WTC11 (cell line): ENCODE measurements at places on chromosomes 3 and 15. TPM values are rescaled to one million over a fixed set of nuclear protein-coding genes. Genes with fewer than 3 reads are reported as not detected.

GRCh38 chr3:132134611-132135010 is 99.8 kb upstream of the CPNE4 start:
- H3K36me3 ChIP-seq: no peaks in the 10 kb centered on the region
- no peak overlapping the region for H3K4me3 ChIP-seq
- no peak for DNase-seq

DNA sequence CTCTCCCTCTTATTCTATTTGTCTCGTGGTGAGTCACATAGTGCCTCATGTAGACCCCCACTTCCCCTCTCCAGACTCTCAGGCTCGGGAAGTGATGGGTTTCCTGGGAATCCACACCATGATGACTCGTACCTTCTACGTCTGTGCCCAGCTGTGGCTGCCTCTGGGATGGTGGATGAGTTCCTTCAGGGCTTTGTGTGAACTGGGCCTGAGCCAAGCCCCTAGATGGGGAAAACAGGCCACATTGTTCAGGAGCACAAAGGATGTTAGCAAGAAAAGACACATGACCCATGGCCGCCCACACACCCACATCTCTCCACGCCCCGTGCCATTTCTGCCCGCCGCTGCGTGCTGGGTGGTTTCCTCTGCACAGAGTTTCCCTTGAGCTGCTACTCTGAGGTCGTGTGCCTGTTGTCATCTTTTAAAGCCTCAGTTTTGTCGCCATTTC is 10.5 kb downstream of the ISG20 start:
- peak overlapping the region; percentile 2 for H3K27ac ChIP-seq
- H3K36me3 ChIP-seq: no peaks in the 10 kb centered on the region
- no peak overlapping the region for H3K4me3 ChIP-seq
- H3K4me1 ChIP-seq: peaks cover 18% of the 10 kb centered on the region
- DNase-seq: no peak
- H3K27me3 ChIP-seq: no peaks in the 10 kb centered on the region

- DNase-seq: no peak
- H3K27me3 ChIP-seq: no peaks in the 10 kb centered on the region
- no peaks in the 10 kb centered on the region for H3K36me3 ChIP-seq
- no peak overlapping the region for H3K27ac ChIP-seq
- H3K4me3 ChIP-seq: no peak overlapping the region
- peaks cover 1% of the 10 kb centered on the region; the same call in 1 of the 2 replicates for H3K4me1 ChIP-seq
These were observed 7.3 kb upstream of the MINDY4B start for GRCh38 chr3:150912501-150912900.

GRCh38 chr3:132399054-132399929 is 18.0 kb upstream of the DNAJC13 start:
- DNase-seq: peak; percentile 44
- H3K27ac ChIP-seq: no peak overlapping the region
- H3K4me1 ChIP-seq: peaks cover 16% of the 10 kb centered on the region
- no peak overlapping the region for H3K4me3 ChIP-seq
- peaks cover 4% of the 10 kb centered on the region for H3K36me3 ChIP-seq

DNA sequence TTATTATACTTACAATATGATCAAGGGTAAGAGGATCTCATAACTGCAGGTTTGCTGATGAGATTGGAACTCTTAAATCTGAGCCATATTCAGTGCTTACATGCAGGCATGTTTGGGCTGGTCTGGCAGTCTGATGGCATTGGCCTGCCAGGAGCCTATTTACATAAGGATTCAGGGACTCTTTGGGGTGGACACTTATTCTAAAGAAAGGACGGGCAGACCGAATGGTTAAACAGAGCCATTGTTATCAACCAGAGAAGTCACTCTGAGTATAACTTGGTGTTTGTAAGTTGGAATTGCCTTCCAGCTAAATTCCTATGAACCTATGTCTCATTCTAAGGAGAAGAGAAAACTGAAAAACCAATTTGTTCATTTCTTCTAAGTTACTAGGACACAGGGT is 932.8 kb downstream of the IGSF11 start:
- no peak for DNase-seq
- no peak overlapping the region for H3K4me3 ChIP-seq
- H3K27ac ChIP-seq: no peak overlapping the region
- H3K36me3 ChIP-seq: no peaks in the 10 kb centered on the region
- H3K27me3 ChIP-seq: no peaks in the 10 kb centered on the region

- H3K27me3 ChIP-seq: no peaks in the 10 kb centered on the region
- no peaks in the 10 kb centered on the region for H3K36me3 ChIP-seq
- H3K4me3 ChIP-seq: no peak overlapping the region
- no peak for DNase-seq
- H3K27ac ChIP-seq: no peak overlapping the region
- no peaks in the 10 kb centered on the region for H3K4me1 ChIP-seq
These were observed 120.7 kb downstream of the NSUN3 start for GRCh38 chr3:94183551-94183950.

DNA sequence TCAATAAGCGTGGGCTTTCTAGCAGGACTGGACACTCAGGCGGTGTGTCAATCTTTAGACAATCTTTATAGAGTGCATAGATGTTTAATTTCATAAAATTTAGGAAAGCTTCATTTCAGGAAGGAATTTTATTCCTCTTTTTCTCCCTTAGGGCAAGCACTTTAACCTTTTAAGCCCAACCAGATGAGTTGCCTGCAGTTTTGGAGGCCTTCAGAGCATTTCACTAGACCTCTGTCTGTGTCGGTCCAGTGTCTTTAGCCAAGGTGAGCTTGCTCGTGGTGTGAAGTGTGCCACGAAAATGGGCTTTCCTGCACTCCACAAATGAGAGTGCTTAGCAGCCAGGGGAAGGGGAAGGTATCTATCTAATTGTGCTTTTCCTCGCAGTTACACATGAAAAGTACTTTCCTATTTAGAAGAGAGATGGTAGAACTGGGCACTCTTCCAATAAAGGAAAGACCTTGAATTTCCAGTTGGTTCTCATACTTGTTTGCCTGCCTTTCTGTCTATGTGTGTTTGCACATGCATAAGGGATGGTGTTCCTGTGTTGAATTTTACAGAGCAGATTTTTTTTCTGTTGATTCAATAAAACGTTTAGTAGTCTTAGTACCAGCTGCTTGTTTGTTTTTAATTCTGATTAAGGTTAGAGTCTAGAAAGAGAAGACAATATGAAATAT is 53.6 kb downstream of the FEZF2 start:
- H3K4me3 ChIP-seq: peak overlapping the region; percentile 96
- peaks cover 9% of the 10 kb centered on the region for H3K4me1 ChIP-seq
- H3K27me3 ChIP-seq: peaks cover 14% of the 10 kb centered on the region
- H3K36me3 ChIP-seq: peaks cover 2% of the 10 kb centered on the region; the same call in 1 of the 2 replicates
- no peak for DNase-seq

DNA sequence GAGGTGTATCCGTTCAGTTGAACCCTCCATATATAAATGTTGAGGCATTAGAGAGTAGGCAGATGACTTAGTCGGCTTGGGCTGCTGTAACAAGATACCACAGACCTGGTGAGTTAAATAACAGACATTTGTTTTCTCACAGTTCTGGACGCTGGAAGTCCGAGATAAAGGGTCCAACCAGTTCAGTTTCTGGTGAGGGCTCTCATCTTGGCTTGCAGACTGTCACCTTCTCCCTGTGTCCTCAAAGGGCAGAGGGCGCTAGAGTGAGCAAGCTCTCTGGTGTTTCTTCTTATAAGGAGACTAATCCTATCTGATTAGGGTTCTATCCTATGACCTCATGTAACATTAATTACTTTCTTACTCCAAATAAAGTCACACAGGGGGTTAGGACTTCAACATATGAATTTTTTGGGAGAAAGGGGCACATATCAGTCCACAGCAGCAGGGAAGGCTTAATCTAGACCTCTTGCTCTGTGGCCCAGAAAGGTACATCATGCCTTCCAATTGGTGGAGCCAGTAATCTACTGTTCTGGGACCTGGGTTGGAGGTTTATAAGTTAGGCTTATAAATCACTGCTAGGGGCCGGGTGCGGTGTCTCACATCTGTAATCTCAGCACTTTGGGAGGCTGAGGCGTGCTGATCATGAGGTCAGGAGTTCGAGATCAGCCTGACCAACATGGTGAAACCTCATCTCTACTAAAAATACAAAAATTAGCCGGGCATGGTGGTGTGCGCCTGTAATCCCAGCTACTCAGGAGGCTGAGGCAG is 26.3 kb upstream of the SLC28A2 start:
- no peaks in the 10 kb centered on the region for H3K4me1 ChIP-seq
- no peaks in the 10 kb centered on the region for H3K36me3 ChIP-seq
- H3K4me3 ChIP-seq: no peak overlapping the region
- peaks cover 5% of the 10 kb centered on the region; the same call in 1 of the 2 replicates for H3K27me3 ChIP-seq
- no peak overlapping the region for H3K27ac ChIP-seq

DNA sequence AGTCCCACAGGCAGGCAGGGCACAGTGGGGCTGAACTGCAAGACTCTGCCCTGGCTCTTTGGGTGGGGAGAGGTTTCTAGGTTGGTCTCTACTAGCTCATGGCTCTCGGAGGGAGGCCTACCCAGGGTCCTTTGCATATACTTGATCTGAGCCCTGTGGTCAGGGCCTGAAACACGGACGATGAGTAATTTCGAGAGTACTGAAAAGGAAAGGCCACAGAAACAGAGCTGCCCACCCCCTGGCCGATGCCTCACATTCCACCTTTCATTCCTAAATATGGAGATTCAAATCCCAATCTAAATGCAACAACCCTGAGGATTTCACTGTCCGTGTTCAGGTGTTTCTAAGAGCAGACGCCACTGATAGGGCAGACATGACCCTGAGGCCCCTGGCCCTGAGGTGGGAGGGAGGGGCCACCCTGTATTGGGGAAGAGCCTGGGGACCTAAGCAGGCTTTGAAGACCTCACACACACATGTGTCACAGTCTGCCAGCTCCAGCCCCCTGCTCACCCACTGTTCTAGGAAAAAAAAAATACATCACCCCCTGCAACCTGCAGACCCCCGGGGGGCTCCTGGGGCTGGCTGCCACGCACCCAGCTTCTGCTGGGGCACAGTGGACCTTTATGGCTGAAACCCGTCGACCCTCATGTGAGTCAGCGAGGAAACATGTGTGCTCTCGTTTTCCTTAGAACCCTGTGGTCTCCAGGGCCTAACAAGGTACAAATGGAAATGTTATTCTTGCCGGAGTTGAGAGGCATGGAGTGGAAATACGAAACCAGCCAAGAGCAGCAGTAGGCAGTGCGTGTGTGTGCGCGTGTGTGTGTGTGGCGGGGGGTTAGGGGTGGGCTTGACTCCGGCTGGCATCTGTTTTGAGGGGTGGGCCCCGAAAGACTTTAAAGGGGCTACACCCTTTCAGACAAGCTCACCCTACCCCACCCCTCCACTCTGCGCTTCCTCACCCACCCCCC is 112.7 kb downstream of the CHSY1 start:
- no peaks in the 10 kb centered on the region; the same call in 1 of the 2 replicates for H3K27me3 ChIP-seq
- H3K36me3 ChIP-seq: peaks cover 6% of the 10 kb centered on the region; the same call in 1 of the 2 replicates
- DNase-seq: no peak
- no peak overlapping the region for H3K27ac ChIP-seq
- peaks cover 13% of the 10 kb centered on the region for H3K4me1 ChIP-seq

DNA sequence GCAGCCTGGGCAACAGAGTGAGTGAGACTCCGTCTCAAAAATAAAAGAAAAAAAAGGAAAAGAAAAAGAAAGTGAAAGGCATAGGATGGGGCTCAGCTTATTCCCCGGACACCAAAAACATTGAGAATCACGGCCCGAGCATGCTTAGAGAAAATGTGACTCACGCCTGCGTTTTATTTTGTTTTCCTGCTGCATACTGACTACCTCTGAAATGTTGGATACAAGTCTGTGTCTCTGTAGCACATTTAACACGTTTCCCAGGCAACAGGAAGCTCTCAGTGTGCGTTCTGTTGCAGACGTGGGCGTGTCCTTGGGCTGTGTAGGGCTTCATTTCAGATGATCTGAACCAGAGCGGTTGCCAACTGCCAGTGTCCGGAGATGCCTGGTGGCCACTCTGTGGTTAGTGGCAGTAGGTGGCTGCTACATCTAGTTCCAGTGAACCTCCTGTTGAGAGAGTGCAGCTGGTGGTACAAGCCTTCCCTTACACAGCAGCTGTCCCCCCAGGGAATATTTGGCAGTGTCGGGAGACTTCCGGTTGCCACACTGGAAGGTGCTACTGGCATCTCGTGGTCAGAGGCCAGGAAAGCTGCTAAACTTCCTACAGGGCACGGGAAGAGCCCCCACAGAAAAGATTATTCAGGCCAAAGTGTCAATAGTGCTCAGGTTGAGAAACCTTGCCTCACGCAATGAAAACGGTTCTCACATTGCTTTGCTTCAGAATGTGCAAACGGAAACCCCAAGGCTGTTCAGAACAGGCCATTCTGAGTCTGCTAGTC is 3.0 kb downstream of the SLC51A start:
- DNase-seq: no peak
- H3K27ac ChIP-seq: peak overlapping the region; percentile 60; the same call in 1 of the 2 replicates
- no peak overlapping the region for H3K4me3 ChIP-seq

DNA sequence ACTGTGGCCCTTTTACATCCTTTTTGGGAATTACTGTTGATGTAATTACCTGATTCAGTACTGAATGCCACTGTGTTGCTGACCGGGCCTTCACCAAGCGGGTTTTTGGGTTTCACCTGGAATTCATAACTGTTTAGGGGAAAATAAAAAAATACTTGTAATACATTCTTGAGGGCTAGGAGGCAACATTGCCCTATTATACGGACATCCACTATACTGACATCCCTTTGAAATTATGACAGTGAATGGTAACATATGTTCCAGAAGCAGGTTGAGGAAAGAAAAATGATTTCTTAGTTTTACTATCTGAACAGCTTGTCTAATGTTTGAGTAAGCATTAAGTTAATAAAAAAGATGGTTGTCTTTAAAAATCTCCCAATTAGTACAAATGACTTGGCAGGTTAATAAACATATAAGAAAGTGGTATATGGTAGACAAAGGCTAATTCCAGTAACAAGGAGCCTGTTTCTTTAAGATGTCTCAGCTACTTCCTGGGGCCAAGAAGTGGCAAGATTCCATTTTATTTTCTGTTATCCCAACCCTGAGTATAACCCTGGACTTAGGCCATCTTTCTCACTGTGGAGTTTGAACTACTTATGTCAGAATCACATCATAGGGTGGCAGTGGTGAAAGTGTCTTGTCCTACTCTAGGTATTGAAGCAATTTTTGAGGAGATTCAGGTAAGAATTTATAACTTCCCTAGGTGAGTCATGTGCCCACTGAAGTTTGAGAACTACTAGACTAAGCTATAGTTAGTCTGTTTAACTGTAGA is 45.5 kb downstream of the TFG start:
- peaks cover 10% of the 10 kb centered on the region for H3K36me3 ChIP-seq
- H3K27me3 ChIP-seq: no peaks in the 10 kb centered on the region
- H3K4me3 ChIP-seq: no peak overlapping the region
- H3K27ac ChIP-seq: peak overlapping the region; percentile 26
- DNase-seq: no peak

DNA sequence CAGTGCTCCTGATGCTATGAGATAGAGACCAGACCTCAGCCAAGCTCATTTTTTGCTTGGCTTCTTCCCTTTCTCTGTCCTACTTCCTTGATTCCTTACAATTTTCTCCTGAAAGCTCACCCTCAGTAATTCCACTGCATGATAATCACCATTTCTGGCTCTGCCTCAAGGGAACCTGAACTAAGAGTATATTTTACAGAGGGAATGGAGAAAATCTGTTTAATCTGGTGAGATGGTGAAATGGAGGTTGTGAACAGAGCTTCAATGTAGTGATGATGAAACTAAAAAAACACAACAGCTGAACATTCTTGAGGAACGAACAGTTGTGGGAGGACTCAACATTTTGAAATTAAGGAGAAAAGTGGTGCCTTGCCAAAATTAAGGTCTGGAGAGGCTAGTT is 16.3 kb downstream of the HHLA2 start:
- H3K4me1 ChIP-seq: no peaks in the 10 kb centered on the region
- no peaks in the 10 kb centered on the region for H3K36me3 ChIP-seq
- DNase-seq: no peak
- no peaks in the 10 kb centered on the region for H3K27me3 ChIP-seq
- no peak overlapping the region for H3K4me3 ChIP-seq

ENTPD3 gene
- total RNA-seq: 0.39 to 0.50 TPM (median 0.44 TPM) in 3 replicates

GOLGA8T gene
- 0.78 to 1.0 TPM (median 0.92 TPM) in 3 replicates for total RNA-seq

GOLGA6L7 gene
- total RNA-seq: not detected in 3 replicates

PPM1L gene
- total RNA-seq: 16.0 to 18.1 TPM (median 16.1 TPM) in 3 replicates

SLCO2A1 gene
- 2.3 to 3.3 TPM (median 3.3 TPM) in 3 replicates for total RNA-seq

PROK2 gene
- total RNA-seq: 0.92 to 2.0 TPM (median 1.4 TPM) in 3 replicates

ATP13A5 gene
- not detected in 3 replicates for total RNA-seq
